ENCODE measurements at places on chromosomes 16 and 17.

DNA sequence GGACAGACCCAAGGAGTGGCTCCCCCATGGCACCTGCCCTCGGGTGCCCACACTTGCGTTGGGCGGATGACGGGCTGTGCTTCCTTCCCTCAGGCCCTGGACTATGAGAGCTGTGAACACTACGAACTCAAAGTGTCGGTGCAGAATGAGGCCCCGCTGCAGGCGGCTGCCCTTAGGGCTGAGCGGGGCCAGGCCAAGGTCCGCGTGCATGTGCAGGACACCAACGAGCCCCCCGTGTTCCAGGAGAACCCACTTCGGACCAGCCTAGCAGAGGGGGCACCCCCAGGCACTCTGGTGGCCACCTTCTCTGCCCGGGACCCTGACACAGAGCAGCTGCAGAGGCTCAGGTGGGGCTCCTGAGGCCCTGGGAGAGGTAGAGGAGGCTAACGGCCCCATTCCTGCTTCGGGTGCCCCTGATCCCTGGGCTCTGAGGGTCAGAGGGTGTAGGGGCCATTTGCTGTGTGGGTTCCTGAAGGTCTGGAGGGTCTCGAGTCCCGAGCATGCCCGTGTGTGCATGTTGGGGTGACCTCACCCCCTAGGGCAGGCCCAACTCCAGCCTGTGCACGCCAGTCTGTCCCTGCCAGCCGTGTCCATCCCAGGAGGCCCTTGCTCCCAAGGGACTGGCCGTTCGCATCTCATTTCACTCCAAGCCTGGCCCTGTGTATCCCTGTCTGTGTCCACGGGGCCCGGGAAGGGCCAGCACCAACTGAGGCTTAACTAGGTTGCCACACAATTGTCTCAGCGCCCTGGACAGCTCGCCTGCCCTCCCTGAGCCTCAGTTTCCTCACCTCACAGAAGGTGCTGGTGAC lies 10.0 kb downstream of the SLC22A31 start:
- DNase-seq = no peak

- no peak for DNase-seq
Observed at GRCh38 chr16:22284637-22285036, 12.6 kb upstream of the POLR3E start.

DNA sequence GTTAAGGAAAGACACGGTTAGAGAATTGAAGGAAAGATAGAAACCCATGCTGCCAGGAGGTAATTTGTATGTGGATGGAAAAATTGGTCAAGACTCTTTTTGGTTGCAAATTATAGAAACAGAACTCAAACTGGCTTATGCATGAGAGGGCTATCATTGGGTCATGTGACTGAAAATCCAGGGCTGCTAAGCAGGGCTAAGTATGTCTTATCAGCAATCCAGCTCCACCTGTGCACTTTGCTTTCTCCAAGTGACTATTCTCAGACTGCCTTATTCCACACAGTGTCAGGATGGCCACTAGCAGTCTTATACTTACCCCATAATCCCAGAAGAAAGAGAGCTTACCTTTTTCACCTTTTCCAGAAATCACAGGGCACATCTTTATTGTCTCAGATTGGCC lies 113.5 kb downstream of the CBLN1 start:
- DNase-seq = no peak

GRCh38 chr17:31523862-31524730 lies 132.6 kb downstream of the RAB11FIP4 start:
- no peak for DNase-seq

GRCh38 chr16:4349332-4349731 lies 1.8 kb downstream of the PAM16 start:
- no peak for DNase-seq

GRCh38 chr16:85520853-85521521 lies 92.1 kb upstream of the GSE1 start:
- DNase-seq = no peak

GRCh38 chr16:20122011-20122410 lies 48.3 kb upstream of the GPR139 start:
- DNase-seq = no peak

GRCh38 chr16:2151188-2152091 lies 3.0 kb downstream of the RAB26 start:
- DNase-seq = peak; percentile 58

DNA sequence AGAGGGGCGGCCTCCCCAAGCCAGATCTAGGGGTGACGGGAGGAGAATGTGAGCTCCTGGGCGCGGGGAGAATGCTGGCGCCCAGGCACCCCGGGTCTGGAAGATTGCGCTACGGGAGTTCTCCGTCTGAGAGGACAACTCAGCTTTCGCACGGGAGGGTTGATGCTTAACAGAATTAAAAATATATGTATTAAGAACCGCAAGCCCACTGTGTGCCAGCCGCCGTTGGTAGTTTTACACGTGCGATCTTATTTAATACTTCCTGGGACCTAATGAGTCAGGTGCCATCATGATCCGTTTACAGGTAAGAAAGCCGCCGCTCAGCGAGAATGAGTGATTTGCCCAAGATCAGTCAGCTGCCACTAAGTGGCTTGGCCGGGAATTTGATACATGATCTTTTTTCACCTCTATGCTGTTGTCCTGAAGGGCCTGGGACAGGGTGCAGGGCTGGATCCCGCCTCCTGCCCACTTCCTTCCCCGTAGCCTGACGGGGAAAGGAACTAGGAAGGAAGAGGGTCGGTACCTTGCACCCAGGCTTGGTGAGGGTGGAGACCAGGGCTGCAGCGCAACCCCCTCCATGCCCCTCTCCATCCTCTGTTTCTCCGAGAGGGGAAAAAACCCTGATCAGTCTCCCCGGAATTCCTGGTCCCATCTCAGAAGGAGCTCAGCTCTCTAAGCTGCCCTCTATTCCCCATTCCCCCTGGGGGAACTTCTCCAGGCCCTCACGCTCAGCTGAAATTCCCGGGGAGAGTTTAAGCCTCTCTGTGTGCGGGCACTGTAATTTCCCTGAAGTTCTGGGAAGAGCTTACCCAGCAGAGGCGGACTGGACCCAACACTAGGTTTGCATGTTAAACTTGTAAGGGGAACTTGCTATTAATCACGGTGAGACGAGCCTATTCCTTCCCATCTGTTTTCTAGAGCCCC lies 983 bp downstream of the VAT1L start:
- DNase-seq = peak; percentile 4

- DNase-seq = no peak
Observed at GRCh38 chr17:27862840-27863239, 30.3 kb downstream of the LYRM9 start.

All from stimulated activated CD4-positive, alpha-beta T cell treated with anti-CD3 and anti-CD28 coated beads, Interleukin-2, amount 100 ng/mL, for 24 hours (primary cell).